Frontal cortex (tissue), 4 donors: ENCODE measurements at places on chromosomes 11 and 22. TPM values are rescaled to one million over a fixed set of nuclear protein-coding genes. Genes with fewer than 3 reads are reported as not detected.

DNA sequence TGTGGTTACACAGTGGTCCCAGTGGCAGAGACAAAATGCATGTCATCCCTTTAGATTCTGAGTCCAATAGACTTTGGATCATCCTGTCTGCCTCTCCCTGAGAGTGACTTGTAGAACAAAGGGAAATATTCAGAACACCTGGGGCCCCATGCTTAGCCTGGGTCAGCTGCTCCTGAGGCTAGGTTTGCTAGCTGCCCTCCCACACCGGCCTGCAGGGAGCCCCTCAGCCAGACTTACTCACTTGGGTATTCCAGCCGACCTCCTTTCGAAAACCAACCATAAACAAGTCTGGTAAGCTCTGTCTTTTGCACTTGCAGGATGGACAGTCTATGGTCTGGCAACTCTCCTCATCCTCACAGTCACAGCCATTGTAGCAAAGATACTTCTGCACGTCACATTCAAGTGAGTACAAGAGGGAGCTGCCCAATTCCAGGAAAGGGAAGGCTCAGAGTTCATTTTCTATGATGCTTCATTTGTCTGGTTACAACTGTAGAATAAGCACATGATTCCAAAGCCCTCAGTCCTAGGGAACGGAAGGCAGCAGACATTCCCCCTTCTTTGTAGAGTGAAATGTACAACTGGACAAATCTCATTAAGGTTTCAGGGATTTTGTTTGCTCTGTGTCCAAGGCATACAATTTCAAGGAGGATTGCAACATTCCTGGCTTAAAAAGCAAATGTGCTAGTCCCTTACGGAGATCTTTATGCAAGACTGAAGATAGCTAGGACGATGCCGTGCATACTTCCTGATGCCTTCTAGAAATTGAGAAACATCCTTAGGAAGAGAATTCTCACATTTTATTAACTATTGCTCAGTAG is 65.5 kb upstream of the EMID1 start:
- DNase-seq, result no peak

GRCh38 chr11:80034801-80035200 is 594.0 kb upstream of the TENM4 start:
- DNase-seq, result no peak

GRCh38 chr11:103125462-103125861 is 16.2 kb downstream of the DYNC2H1 start:
- no peak for DNase-seq

DNA sequence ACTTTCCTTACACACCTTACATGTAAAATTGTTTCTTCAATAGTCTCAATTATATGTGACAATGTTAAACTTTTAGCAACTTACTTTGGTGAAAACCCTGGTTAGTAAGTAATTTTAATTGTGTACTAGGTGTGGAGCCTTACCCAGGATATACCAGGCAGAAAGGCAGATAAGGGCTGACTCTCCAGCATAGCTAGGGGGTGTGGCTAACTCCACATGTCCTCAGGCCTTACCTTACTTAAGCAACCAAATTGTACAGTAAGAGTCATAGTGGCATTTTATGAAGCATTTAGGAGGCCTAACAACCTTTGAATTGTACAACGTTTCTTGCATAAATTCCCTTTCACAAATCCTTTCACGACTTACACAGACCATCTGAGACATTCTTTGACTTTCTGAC is 118.2 kb upstream of the OR9Q1 start:
- no peak for DNase-seq

Gene SFI1
- total RNA-seq, result 18.8 TPM

- DNase-seq, result no peak
Measured at GRCh38 chr11:34565417-34566207, 52.0 kb upstream of the ELF5 start.
